HS-5 (cell line): ENCODE measurements at places on chromosomes 13 and 19.

DNA sequence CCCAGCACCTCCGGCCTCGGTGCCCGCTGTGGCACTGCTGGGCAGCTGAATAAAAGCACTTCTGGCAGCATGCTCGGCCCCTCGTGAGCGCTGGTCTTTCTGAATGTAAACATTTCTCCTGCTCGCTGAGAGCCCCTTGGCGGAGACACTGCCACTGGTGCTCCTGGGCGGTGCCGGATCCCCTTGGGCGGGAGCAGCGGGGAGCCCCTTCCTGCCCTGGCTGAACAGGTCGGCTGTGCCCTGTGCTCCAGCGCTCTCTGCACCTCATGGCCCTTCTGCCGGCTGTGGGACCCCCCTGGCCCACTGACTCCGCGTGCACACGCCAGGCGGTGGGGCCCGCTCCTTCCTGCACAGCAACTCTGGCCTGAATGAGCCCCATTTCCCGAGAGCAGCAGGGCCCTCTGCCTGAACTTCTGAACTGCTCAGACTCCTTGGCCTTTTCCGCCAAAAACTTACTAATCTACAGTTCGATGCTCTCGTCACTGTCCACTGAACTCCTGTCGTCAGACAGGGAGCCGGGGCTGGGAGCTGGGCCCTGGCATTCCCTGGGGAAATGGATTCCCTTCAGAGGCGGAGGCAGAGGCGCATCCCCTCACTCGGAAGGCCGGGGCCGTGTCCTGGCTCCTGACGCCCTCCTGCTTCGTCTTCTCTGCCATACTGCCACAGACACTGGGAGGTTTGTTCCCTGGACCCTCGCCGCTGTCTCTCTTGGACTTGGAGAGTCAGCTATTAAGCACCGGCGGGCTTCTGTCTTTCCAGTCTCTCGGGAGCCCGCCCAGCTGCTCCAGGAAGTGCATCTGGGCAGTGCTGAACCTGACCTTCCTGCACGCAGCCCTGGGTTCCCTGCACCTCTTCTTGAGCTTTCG lies 14.2 kb downstream of the RB1 start:
- no peak for DNase-seq

DNA sequence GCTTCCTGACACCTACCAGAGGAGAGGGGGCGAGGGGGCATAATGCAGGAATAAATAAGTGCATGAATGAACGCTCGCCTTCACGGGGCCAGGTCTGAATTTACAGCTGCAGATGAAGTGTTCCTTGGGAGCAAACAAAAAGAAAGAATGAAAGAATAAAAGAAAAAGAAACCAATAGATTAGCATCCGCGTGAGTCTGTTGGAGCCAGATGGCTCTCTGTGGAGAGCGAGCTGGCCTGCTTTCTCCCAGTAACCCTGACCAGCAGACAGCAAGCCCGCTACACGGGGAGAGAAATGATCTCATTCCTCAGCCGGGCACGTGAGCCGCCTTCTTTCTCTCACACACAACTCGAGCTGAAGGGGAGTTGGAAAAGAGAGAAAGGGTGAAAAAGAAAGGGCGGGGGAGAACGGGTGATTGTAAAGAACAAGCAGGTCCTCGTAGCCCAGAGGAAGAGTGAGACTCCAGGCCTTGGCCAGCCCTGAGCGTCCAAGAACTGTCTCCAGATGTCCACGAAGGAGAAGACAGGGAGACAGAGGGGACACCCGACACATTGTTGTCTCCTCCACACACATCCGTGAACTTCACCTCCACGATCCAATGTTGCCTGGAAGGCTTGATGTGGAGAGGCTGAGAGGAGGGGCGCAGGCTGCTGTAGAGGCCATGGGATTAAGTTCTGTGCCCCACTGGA lies 81.4 kb downstream of the RNASEH2B start:
- DNase-seq, result no peak

- peak; percentile 22 for DNase-seq
Measured at GRCh38 chr13:112740502-112741131, 50.8 kb downstream of the ATP11A start.

DNA sequence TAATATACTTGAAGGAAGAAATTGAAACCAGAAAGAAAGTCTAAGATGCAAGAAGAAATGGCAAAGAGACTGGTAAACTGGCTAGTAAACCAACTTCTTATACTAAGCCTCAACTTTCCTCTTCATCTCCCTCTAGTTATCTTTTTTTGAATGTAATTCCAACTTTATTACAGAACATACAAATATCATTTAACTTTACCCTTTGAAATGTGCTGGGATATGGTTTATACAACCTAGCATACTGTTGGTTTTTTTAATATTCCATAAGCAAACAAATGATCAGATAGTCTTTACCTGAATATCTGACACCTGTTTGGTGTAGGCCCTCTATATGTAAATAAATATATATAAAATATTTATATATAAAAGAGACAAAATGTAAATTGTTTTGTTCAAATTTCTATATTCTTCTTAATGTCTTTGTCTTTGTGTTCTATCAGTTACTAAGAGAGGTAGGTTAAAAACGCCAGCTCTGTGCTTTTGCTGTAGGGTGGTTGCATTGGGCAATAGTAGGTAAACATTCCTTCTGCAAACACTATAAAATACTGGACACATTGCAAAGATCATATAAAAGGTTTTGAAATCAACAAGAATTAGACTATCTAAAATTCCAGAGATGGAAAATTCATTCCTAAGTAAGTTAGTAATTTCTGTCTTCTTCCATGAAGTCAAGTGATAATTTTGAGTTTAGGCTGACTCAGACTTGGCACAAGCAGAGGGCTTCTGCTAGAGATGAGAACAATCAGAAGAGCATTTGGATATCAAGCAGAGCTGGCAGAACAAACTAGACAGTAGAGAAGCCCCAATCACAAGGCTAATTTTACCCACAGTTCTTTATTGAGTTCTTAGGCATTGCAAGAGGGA lies 383.3 kb downstream of the RFC3 start:
- peak; percentile 30 for DNase-seq

- no peak for DNase-seq
Measured at GRCh38 chr19:6362351-6362801, 1.0 kb downstream of the CLPP start.

DNA sequence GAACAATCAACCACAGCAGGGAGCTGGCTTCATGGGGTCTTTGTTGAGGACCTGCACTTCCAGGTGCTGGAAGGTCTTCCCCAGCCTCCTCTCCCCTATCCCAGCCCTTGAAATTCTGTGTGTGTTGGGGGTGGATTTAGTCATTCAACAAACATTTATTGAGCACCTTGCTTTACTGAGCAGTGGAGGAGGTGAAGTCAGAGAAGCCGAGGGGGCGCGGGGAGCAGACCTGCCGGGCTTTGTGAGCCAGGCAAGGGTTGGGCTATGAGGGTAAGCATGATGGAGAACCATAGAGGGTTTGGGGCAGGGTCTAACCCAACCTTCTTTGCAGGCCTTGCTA lies 3.5 kb upstream of the C19orf85 start:
- DNase-seq, result no peak

GRCh38 chr19:4593409-4593851 lies 33.9 kb upstream of the SEMA6B start:
- peak; percentile 73 for DNase-seq
